Stimulated activated CD4-positive, alpha-beta T cell treated with anti-CD3 and anti-CD28 coated beads, Interleukin-1b, Interleukin-23, amount 100 ng/mL, for 4 hours (primary cell): ENCODE measurements at places on chromosomes 2 and 18.

GRCh38 chr2:73237168-73237567 lies 3.1 kb downstream of the CCT7 start:
- no peak for DNase-seq

DNA sequence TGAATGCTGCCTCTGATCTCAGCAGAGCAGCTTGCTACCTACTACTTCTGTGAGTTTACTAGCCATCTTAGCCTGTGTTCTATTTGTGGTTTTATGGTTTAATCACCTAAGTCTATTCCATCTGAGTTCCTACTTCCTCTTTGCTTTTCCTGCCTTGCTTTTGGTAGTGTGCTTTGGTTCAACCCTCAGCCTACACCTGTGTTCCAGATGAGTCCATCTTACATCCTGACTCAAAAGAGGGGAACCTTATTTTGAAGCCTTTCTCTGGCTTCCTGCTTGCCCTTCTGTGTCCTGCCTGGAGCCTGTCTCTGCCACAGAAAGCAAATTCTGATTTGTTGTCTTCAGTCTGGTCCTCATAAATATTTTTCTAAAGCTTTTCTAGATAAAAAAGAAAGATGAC lies 530.3 kb upstream of the MEX3C start:
- DNase-seq: no peak

GRCh38 chr2:192960945-192961344 lies 766.2 kb upstream of the TMEFF2 start:
- DNase-seq: no peak

DNA sequence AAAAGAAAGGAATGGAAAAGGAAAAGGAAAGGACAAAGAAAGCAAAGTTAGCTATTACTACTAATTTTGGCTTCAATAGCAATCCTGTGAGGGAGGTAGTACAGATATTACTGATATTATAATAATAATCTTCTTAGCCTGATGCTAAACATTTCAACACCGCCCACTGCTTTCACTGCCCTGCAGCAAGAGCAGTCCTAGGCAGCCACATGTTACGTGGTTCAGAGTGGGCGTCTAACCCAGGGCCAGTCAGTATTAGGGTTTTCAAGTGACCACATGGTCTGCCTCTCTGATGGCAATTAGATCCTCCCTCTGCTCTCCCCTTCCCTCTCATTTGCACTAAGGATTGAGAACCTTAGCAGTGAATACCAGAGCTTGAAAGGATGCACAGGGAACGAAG lies 83.7 kb upstream of the ZNF397 start:
- no peak for DNase-seq

GRCh38 chr18:43775591-43775990 lies 498.3 kb upstream of the SYT4 start:
- DNase-seq: no peak

DNA sequence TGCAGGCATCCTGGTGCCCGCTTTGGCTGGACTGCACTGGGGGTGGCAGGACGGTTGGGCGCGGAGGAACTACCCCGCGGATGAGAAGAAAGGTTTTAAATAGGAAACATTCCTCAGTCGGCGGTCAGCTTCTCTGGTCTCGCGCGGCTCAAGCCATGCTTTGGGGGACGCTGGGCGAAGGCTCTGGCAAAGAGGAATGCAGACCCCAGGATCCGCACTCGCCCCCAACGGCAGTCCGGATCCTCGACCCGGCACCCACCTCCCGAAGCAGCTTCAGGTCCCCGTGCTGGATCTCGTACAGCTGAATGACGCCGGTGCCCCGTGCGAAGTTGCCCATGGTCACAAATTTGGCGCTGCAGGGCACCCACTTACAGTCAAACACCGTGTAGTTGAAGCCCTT lies 686 bp upstream of the PNO1 start:
- DNase-seq: no peak

GRCh38 chr18:79182047-79182713 lies 113.0 kb downstream of the ATP9B start:
- no peak for DNase-seq

DNA sequence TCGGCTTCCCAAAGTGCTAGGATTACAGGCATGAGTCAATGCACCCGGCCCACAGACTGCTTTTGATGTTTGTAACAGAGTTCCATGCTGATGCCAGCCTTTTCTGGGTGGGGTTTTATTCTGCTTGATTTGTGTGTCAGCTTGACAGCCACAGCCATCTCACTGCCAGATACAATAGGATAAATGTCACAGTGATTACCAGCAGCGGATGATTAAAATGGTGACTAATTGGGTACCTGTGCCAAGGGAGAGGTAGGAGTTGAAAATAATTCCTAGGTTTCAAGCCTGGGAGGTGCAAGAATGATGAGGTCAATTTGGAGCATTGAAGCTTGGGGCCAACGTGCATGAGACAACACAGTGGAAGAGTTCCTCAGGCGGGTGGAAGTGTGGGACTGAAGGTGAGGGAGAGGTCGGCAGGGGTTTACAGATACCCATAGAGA lies 39.4 kb downstream of the SH2D6 start:
- no peak for DNase-seq

GRCh38 chr2:191299866-191300265 lies 54.7 kb downstream of the MYO1B start:
- no peak for DNase-seq

DNA sequence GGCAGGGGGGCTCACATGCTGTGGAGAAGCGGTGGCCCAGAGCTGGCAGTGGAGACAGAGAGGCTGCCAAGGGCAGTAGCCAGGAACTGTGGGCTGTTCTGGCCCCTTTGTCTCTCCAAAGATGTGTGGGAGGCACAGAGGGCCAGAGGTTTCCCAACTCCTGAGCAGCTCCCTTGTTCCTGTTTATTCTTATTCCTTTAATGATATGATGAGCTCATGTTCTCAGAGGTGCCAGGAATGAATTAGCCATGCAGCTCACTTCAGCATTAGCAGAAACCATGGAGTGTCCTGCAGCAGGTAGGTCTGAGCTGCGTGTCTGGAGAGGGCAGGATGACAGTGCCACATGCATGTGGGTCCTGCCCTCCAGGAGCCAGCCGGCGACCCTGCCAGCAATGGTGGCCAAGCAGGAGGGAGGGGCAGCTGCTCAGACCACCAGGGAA lies 77.9 kb upstream of the FZD7 start:
- DNase-seq: no peak

DNA sequence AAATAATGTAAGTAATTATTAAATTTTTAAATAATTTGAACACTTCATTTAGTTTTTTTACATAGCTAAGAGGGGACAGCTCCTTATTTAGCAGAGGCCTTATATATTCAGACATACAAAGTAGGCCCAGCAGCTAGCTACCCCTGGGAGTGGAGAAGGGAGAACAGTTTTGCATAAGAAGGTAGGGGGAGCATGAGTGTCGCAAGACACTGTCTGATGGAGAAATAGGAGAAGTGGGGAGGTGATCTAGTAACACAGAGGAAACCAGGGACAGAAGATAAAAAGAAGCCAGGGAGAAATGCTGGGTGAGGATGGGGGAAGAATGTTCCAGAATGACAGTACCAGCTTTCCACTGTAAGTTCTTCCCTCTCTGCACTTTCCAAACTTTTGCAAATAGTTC lies 16.0 kb upstream of the RGPD4 start:
- no peak for DNase-seq

- DNase-seq: no peak
Measured at GRCh38 chr2:190843890-190844699, 36.5 kb upstream of the GLS start.

DNA sequence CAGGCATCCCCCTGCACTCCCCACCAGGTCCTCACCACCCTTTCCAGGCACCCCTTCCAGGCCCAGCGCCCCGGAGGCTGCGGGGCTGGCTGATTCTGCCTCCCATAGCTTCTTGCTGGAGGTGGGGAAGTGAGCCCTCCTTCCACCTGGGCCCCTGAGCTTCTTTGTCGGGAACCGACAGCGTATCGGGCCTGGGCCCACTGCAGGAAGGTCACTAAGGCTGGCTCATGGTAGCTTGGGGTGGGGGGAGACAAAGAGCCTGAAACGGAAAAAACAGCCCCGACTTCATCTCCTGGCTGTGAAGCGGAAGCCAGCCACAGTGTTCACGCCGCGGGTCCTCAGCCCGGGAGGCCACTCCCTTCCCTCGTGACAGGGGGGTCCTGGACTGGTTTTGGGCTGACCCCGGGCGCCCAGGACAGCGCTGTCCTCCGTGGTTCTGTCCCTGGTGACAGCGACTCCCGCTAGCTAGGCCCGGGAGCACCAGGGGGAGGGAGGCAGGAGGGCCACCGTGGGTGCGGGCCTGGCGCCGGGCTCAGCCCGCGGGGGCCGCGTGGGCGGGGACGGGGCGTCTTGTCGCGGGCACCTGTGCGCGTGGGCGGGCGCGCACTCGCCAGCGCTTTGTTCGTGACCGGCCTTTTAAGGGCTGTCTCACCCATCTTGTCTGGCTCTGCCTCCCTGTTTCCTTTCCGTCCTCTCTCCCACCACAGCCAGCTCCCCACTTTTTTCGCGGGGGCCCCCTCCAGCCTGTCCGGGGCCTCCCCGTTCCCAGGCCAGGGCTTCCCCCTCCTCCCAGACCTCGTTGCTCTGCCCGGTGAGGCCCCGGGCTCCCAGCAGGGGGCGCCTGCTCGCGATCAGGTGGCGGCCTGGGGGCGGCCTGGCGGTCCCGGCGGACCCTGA lies 64.9 kb downstream of the DNMT3A start:
- peak; percentile 58 for DNase-seq

DNA sequence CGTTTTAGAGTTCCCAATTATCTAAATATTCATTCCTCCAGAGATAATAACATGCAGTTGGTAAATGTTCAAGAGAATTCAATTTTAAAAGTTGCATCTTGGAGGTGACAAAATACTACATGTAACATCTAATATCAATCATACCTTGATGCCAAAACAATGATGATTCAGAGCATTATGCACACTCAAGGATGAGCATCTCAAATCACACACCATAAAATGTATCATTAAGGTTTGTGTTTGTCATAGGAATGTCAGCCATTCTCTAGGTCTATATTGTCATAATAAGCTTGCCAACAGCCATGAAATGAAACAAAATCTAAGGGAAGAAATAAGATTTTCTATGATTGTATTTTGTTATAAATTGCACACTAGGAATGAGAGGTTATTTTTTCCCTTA lies 1667.0 kb downstream of the DPP10 start:
- DNase-seq: no peak
